ENCODE measurements at places on chromosomes 5 and 9.

DNA sequence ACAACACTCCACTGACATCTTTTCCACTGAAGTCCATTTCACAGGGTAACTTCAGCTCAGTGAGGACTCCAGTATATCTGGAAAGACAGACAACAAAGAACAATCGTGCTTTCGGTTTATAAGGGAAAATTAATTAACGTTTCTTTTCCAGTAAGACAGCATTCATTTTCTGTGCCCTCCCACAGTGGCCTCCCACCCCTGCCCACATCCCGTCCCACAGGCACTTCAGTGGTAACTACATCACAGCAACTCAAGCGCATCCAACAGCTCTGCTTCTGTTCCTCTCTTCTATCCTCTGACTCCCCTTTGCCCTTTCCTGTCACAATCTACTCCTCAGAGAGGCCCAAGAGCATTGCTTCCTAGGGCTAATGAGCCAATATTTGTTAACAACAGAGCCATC is 40.3 kb downstream of the GLDC start:
- DNase-seq: no peak

- no peak for DNase-seq
These were observed 681.5 kb upstream of the ACO1 start for GRCh38 chr9:31702957-31703356.

DNA sequence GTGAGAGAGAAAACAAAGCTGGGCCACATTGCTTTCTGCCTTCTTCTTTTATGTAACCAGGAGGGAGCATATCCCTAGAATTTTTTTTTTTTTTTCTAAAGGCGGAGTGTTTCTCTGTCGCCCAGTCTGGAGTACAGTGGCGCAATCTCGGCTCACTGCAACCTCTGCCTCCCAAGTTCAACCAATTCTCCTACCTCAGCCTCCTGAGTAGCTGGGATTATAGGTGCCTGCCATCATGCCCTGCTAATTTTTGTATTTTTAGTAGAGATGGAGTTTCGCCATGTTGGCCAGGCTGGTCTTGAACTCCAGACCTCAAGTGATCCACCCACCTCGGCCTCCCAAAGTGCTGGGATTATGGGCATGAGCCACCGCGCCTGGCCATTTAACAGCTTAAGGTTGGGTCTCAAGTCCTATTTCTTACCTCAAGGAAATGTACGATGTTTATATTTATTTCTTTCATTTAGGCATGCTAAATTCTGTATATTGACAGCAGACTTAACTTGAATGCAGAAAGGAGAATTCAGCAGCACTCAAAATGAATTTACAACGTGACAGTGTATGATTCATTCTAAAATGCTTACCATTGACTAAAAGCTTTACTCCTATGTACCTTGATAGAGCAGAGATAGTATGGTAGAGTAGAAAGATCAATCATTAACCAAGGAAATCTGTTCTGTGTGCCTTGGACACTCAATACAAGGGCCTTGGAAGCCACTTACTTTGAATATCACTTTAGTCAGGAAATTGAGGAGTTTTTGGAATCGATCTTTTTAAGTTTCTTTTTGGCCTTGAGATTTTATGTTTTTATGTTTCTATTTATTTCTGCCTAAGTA is 100.9 kb downstream of the F2RL2 start:
- DNase-seq: no peak

- peak; percentile 69 for DNase-seq
These were observed 7.9 kb downstream of the GABRP start for GRCh38 chr5:170791325-170791954.

GRCh38 chr5:108827131-108827530 is 79.4 kb downstream of the FER start:
- DNase-seq: no peak

DNA sequence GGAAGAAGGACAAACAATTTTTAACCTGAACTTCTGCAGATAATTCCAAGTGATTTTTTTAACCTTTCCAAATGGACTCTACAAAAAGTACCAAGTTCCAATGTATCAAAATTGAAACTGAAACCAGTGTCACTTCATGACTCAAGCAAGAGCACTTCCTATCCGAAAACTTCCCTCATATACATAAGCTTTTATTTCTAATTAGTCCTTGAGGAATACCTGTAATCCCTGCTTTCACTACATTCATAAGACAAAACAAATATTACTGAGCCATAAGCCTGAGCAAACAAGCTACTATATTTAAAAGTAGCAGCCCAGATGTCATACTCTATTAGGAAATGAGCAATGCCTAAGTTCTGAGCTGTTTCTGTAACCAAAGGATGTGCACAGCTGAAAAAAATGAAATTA is 224.4 kb downstream of the EBF1 start:
- DNase-seq: peak; percentile 17

GRCh38 chr9:96117398-96118080 is 184.4 kb downstream of the HSD17B3 start:
- DNase-seq: no peak

- DNase-seq: no peak
These were observed 130.6 kb upstream of the ADRA1B start for GRCh38 chr5:159785656-159786055.

DNA sequence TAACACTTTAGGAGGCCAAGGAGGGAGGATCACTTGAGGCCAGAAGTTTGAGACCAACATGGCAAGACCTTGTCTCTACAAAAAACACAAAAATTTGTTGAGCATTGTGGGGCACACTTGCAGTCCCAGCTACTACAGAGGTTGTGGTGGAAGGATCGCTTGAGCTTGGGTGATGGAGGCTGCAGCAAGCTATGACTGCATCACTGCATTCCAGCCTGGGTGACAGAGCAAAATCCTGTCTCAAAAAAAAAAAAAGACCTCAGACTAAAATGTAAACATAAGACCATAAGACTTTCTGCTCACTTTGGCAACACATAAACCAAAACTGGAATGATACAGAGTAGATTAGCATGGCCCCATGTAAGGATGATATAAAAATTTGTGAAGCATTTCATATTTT is 24.6 kb upstream of the NANS start:
- DNase-seq: peak; percentile 72

GRCh38 chr5:38591523-38591849 is 35.0 kb upstream of the LIFR start:
- DNase-seq: no peak

GRCh38 chr5:65055938-65056337 is 287.2 kb downstream of the CWC27 start:
- no peak for DNase-seq

DNA sequence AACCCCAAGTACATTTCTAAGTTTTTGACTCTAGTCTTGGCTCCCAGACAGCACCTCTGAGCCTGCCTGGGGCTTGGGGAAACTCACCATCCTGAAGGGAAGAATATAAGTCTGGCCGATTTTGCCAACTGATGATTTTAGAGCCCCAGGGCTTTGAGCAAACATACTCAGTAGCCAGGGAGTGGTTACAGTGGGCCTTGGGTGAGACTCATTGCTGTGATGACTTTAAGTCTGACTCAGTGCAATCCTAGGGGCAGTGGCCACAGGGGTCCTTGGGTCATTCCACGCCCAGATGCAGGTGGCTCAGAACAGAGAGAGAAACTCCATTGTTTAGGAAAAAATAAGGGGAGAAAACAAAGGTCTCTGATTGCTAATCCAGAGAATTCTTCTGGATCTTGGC is 312.0 kb upstream of the EDIL3 start:
- DNase-seq: no peak

GRCh38 chr5:169051351-169051750 is 249.6 kb downstream of the SLIT3 start:
- DNase-seq: no peak

DNA sequence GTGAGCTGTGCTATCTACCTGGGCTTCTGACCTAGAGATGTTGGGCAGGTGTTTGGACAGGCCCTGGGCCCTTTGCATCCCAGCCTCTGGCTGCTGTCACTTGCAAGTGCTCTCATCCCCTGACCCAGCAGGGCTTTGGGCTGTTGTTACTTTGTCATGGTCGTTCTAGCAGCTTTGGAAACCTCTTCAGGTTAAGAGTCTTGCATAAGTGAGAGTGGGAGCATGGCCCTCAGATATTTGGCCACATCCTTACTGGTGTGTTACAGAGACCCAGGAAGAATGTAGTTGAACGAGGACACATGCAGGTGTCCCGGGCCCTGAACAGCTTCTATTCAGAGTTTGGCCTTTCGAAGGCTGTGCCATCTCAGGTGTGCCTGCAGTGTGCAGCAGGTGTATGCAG is 4.5 kb downstream of the TENT4A start:
- no peak for DNase-seq

DNA sequence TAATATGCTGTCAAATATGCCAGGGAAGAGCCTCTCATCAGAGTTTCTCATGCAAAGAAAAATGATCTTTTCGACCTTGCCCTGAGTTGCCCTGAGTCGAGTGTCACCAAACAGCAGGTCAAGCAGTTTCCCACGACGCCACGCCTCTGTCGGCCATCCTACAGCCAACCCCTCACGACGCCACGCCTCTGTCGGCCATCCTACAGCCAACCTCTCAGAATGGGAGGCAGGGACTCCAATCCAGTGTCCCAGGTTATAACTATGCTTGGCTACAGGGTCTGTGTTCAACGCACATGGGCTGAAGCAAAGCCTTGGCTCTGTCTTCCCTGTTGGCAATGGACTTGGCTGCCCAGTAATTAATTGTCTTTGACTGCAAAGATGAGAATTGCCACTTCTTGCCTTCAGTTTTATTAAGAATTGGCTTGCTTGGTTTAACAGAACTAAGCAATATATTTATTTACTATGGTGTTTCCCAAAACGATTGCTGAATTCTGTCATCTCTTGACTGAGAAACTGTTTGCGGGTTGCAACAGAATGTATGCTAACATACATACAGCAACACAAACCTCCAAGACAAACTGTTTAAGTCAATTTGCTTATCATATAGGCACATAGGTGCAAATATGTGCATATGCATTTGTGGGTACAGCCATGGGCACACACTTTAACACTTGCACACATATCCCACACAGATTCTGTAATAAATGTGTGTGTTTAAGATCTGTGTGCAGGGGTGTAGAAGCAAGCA is 352.9 kb downstream of the GLIS3 start:
- DNase-seq: no peak

DNA sequence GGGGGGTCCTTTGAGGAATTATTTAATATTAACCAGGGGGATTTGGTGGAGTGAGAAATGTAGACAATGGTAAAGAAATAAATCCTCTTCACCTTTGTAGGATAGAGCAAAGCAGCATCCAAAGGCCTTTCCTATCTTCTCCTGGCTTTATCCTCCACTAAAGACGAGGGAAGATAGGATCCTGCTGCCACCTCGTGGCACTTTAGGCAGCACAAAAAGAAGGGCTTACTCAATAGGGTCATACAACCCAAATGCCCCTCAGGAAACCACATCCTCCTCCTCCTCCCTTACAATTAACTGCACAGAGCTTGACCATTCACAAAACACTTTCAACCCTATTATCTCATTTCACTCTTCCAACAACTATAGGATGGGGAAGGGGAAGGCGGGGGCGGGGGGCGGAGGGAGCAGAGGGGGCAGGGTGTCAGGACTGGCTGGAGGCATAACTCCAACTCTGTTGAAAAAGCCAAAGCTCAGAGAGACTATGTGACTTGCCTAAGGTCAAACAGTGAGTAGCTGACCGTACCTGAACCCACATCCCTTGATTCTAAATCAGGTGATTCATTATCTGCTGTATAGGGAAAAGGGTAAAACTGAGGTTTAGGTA is 45.4 kb upstream of the MYOT start:
- DNase-seq: peak; percentile 37

GRCh38 chr5:179467441-179467840 is 82.9 kb upstream of the RUFY1 start:
- DNase-seq: no peak

DNA sequence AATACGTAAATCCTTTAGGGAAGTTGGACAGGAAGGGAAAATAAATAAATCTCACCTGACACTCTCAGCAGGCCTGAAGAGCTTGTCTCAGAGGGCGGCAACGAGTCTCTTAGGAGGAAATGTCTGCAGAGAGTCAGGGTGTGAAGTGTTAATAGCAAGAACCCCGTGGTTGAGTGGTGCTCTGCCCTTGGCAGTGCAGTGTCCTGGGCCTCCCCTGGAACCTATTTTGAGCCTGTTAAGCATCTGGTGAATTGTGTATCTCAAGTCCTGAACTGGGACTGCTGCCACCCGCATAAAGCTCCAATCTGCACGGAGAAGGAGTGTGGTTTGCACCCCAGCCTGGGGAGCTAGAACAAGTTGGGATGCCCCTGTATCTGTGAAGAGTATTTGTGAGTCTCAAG is 211.8 kb downstream of the GOLPH3 start:
- no peak for DNase-seq

Data from brain microvascular endothelial cell (primary cell).